Neural crest cell (in vitro differentiated cells): ENCODE measurements at places on chromosomes 2 and 18.

DNA sequence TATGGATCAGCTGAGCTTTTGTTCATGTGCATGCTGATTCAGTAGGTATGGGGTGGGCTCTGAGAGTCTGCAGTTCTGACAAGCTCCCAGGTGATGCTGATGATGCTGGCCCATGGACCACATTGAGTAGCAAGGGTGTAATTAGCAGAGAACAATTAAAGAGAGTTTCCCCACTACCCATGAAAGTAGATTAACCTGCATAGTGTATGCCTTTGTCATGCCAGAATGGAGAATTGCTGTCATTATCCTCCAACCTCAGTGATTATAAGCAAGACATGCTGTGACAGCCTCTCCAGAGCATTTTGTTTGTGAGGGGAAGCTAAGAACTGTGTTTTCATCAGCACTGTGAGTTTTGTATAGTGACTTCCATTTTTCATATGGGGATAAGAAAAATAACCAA is 59.5 kb upstream of the LYPD1 start:
- no peak for DNase-seq

DNA sequence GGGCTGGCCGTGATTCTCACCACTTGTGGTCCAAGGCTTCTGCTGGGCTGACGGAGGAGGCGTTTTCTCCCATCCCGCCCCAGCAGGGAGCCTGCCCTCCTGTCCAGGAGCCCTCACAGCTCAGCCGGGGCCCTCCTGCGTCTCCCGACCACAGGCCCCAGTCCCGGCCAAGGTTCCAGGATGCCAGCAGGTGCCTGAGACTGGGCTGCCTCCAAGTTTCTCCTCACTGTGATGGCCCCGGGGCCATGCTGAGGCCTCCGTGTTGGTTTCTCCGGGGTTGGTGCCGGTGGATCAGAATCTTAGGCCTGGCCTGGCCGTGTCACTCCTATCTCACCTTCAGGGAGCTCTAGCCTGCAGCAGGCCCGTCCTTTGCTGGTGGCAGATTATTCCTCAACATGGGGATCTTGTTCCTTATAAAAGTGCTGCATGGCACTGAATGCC is 5.9 kb downstream of the KCNG2 start:
- no peak for DNase-seq

DNA sequence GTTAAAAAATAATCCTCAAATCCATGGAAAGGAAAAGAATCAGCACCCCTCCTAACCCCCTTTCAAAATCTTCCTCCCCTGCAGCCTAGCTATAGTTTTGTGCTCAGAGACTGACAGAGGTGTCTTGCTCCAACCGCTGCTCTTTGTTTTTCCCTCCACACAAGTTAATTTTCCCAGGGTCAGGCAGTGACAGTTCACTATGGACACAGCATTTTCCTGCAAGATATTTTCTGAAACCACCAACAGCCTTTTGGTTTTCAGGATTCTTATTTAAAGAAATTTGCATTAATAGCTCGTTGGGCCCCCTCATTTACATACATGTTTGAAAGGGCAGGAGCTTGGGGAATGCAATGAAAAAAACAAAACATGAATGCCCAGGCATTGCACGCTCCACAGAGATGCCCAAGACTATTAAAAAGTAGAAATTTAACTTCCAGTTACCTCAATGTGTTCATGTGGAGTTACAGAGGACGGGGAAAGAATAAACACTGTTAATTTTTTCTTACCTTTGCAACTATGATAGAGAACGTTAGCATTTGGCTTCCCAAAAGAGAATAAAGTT is 71.4 kb upstream of the CXCR4 start:
- no peak for DNase-seq

GRCh38 chr18:26646901-26647300 is 98.5 kb upstream of the KCTD1 start:
- DNase-seq = no peak

DNA sequence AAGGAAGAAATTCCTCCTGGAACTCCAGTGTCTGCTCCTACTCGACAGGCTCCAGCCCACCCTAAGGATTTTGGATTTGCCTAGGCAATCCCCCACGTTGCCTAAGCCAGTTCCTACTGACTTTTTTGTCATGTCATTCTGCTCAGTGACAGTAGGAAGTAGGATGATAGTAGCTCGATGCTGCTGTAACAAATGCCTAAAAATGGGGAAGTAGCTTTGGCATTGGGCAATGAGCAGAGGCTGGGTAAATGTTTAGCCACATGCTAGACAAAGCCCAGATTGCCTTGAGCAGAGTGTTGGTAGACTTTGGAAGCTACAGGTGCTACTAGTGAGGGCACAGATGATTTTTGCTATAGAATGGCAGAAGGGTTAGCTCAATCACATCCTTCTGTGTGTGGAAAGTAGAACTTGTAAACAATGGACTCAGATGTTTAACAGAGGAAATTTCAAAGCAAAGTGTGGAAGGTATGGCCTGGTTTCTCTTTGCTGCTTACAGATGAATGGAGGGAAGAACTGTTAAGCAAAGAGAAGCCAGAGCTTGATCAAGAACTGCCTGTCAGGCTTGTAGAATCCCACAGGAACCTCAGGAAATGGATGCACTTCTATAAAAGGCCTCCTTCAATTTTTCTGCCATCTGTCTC is 154.8 kb downstream of the RNF144A start:
- DNase-seq = no peak

- no peak for DNase-seq
Measured at GRCh38 chr2:238847419-238847801, 475 bp upstream of the TWIST2 start.

DNA sequence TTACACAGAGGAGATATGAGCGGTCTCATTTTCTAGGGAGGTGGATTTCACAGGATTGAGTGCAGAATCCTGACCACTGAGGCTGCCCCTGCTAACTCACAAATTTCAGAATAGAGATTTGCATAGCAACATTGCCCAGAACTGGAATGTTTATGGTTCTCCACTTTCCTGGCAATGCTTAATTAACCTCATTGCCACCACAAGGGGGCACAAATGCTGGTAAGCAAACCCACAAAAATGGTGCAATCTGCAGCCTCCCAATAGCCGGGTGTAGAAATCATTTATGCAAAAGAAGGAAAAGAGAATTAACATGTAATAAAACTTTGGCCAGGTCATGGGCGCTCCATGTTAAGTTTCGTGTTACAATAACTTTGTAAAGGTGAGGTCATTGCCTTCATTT is 112.4 kb downstream of the CYRIA start:
- peak; percentile 44 for DNase-seq

DNA sequence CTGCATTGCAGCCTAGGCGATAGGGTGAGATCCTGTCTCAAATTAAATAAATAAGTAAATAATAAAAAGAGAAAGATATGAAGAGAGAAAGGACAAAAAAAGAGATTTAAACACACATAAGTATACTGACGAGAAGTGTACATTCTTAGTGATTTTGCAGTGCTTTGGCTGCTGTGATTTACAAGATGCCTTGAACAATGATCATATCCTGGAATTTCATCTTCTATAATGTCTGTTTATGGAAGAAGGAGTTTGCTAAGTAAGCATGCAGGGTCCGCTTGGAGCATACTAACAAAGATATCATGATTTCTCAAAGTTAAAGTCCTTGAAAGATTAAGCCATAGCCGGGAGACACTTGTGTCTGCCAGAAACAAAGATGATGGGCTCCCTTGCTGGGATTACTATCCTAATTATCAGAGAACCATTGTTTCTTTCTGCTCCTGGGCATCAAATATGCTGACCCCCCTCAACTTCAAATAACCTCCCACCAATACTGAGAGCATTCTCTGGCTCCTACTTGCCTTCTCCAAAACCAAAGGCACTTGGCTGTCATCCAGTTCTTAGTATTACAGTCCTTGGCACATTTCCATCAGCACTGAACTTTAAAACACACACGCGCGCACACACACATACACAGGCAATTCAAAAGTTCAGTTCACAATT is 47.5 kb upstream of the STAM2 start:
- no peak for DNase-seq

- no peak for DNase-seq
Measured at GRCh38 chr2:200403814-200404213, 97.3 kb downstream of the SPATS2L start.

DNA sequence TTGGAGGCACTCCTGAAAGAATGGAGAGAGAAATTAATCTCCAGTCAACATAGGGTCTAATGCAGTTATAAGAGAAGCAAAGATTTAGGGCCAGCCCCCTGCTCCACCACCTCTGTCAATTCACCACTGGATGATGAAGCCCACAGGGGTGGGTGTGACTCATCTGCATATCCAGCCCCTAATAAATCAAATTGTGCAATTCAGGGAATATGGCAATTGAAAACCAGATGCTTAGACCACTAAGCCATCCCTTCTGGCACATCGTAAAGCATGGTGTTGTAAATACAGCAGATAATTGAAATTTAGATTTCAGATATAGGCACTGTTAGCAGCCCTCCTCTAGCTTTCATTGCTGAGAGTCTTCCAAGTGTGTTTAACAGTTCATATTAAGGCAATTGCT is 541.4 kb downstream of the PARD3B start:
- no peak for DNase-seq

DNA sequence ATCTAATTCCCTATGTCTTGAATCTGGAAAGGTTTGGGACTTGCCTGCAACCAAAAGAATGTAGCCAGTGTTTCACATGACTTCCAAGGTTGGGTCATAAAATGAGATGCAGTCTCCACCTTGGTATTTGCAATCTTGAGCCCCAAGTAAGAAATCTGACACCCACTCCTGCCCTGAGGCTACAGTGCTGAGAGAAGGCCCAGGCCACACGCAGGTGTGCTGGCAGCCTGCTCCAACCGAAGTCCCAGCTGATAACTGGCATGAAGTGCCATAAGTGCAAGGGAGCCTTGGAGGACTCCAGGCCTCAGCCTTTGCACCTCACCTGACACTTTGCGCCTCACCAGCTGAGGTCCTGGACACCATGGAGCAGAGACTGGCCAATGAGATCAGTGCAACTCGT is 182.7 kb downstream of the ANAPC1 start:
- DNase-seq = no peak

- DNase-seq = no peak
Measured at GRCh38 chr18:77147418-77147852, 14.9 kb upstream of the MBP start.

GRCh38 chr2:98172951-98173350 is 86.0 kb downstream of the VWA3B start:
- no peak for DNase-seq

GRCh38 chr2:23112517-23112916 is 272.5 kb upstream of the KLHL29 start:
- no peak for DNase-seq

DNA sequence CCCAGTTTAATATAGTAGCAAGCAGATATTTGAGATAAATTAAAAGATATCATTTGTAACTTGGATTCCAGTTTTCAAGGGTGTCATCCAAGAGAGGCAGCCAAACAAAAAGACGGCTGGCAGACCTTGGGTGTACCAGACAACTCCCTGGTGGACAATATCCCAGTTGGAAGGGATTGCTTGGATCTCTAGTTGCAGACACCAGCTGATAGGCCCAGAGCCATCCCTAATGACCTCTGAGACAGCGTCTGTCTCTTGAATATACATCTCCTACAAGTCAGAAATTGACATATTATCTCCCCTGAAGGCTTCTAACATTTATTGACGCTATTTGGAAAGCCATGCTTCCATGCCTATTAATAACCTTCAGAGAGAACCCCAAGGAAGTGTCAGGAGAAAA is 67.7 kb downstream of the ACVR1 start:
- no peak for DNase-seq

DNA sequence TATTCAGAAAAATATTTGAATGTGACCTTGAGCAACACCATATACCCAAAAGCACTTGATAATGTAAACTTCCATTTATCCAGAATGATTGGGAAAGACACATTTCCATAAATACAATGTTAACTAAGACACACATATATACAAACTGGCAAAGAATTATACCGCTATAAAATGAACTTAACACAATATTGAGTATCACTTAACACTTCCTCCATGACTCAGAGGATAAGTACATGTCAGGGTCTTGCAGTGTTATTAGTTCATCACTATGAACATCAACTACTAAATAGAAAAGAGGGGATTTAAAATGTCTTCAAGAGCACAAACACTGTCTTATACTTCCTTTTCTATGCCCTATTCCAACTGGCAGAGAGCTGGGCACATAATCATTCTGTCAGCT is 18.6 kb downstream of the WDSUB1 start:
- no peak for DNase-seq

GRCh38 chr18:7926526-7926925 is 359.4 kb downstream of the PTPRM start:
- no peak for DNase-seq

DNA sequence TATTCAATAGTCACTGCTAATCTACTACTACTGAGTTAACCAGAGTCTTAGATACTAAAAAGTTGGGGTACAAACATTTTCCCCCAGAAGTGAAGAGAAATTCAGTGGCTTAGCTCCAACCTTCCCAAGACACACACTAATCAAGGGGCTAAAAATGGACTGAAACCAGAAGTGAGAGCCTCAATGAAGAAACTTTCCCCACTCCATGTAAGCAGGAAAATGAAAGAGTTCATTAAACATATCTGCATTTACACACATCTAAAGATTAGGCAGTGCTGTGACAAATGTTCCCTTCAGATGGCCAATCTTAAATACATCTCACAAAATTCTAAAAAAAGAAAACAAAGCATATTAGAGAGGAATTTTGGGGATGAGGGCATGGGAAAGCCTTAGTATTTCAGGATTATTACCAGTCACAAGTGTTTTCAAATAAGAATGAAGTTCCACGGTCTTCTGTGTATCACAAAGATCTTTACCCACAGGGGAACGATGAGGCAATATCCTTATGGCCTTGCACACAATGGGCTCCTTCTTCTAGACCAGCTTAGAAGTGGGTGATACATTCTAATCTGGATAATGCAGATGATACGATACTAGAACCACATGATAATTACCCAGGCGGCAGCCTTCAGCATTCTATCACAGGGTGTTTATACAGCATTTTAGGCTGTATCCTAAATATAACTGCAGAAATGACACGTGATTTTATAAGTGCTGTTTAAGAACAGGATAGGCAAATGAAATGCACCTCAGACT is 17.1 kb downstream of the ANKRD44 start:
- no peak for DNase-seq

- DNase-seq = no peak
Measured at GRCh38 chr2:30237239-30237965, 6.1 kb downstream of the LBH start.
